Activated CD4-positive, CD25-positive, alpha-beta regulatory T cell treated with anti-CD3 and anti-CD28 coated beads, Interleukin-2, amount 50 U/mL, for 24 hours (primary cell): ENCODE measurements at places on chromosomes 12 and 14.

- ATAC-seq: no peak
Observed at GRCh38 chr12:57834086-57834876, 12.2 kb downstream of the CTDSP2 start.

GRCh38 chr14:100696590-100696989 is 30.1 kb upstream of the DLK1 start:
- no peak for ATAC-seq

DNA sequence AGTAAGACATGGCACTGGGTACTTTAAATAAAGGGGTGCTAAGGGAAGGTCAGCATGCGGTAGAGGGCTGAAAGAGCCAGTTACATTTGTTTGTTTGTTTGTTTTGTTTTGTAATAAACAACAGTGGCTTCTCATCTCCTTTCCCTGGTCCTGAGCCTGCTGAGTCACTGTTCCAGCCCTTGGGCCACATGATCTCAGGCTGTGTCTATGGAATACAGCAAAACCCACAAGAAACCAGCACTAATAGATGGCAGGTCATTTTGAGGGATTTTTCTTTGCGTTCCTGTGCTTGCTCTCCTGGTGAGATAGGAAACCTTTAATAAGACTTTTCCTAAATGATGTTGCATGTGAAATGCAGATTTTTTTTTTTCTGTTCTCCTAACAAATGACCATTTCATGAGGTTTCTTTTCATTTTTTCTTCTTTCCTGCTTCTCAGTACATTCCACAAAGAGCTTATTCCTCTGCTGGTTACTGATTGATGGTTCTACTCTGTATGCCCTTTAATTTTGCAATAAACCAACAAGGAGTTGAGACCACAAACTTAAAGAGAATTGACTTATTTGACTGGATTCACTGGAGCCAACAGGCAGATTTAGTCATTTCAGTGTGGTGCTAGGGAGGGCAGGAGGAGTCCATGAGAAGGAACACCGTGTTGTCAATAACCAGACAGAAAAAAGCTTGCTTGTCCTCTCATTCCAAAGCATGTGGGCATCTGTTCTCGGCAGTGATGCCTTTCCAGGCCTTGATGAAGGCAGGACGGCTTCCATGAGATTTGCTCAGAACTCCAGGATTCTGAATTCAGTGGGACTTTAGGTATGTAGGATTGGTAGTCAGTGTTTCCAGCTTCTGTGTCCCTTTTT is 459.2 kb downstream of the RAD51B start:
- no peak for ATAC-seq

DNA sequence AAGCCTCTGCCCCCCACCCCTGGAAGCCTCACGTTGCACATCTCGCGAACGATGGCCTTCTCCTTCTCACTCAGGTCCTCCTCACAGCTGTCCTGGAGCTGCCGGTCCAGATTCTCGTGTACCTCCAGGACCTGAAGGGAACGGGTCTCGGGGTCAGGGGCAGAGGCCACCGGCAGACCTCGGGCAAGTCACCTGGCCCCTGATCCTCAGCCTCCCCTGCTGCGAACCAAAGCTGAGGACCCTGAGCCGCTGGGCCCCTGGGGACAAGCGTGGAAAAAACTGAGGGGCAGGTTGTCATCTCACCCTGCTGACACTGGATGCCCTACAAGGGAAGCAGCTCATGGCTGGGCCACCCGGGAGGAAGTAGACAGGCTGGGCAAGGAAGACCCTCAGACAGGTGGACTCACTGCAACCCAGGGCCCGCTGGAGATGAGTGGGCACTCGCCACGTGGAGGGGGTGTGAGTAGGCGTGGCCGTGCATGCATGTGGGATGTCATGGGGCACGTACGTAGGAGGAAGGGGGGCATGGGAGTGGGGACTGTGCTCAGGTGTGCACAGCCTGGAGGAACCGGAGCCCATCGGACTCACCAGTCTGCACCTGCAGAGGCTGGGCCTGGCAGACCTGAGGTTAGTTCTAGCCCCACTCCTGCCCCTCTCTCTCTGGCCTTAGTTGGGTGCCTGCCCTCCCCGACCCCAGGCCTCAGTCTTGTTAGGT is 35.1 kb downstream of the CCNK start:
- no peak for ATAC-seq

DNA sequence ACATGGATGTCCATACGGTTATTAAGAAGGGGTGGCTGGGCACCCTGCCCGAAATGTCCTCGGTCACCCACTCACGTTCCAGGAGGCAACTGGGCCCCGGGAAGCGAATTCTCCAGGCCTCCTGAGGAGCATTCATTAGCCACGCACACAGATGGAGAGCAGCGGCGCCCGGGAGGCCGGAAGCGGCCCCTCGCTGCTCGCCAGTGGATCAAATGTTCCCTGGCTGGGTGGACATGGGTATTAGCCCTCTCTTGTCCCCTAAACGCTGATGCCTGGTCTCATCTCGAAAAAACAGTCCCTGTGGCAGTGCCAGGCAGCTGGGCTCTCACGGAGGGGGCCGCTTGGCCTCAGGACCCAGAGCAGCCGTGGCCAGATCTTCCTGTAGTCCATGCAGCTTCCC is 59.0 kb upstream of the DLK1 start:
- ATAC-seq: no peak

GRCh38 chr14:89477391-89477790 is 60.4 kb upstream of the FOXN3 start:
- no peak for ATAC-seq

DNA sequence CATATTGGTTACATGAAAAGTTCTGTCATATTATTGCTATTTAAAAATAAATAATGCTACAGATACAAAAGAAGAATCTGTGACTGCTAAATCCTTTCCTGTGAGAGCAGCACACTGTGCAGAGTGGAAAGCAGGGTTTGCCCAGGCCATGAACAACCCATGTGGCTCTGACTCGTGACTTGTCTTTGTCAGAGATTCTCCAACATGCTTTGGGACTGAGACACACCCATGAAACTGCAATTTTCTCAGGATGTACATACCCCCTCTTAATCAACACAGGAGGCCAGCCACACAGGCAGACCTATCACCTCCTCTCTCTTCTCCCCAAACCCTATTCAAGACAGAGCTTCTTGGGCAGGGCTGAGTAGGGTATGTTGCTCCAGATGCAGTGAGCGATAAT is 96.8 kb upstream of the NTF3 start:
- ATAC-seq: no peak

GRCh38 chr12:132236930-132237771 is 92.2 kb downstream of the GALNT9 start:
- no peak for ATAC-seq

GRCh38 chr14:88630565-88630964 is 67.7 kb downstream of the ZC3H14 start:
- ATAC-seq: no peak
